Activated naive CD4-positive, alpha-beta T cell treated with anti-CD3 and anti-CD28 coated beads for 36 hours (primary cell): ENCODE measurements at places on chromosomes 4 and X. TPM values are rescaled to one million over a fixed set of nuclear protein-coding genes. Genes with fewer than 3 reads are reported as not detected.

GRCh38 chr4:41102414-41103092, 111.8 kb downstream of the APBB2 start:
- H3K27ac ChIP-seq: no peak overlapping the region
- no peak for DNase-seq
- H3K27me3 ChIP-seq: peaks cover 4% of the 10 kb centered on the region
- H3K4me1 ChIP-seq: no peaks in the 10 kb centered on the region
- no peaks in the 10 kb centered on the region for H3K36me3 ChIP-seq
- H3K4me3 ChIP-seq: no peak overlapping the region

DNA sequence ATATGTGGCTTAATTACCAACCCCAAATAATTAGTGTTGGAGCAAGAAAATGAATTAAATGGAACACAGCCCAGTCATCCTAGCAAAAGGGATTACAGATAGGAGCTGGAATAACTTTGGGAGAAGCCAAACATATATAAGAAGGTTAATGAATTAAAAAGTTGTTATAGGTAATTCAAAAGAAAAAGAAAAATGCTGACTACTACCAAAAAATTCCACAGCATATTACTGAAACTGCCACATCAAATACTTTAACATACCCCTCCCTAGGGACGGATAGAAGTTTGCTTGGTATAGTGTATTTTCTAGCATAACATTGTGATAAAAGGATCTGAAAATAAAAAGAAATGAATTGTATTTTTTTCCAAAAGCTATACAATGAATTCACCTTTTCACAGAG, 99.5 kb downstream of the ENOX2 start:
- no peaks in the 10 kb centered on the region for H3K27me3 ChIP-seq
- no peak for DNase-seq
- no peaks in the 10 kb centered on the region for H3K36me3 ChIP-seq
- H3K27ac ChIP-seq: no peak overlapping the region
- H3K4me1 ChIP-seq: no peaks in the 10 kb centered on the region

DNA sequence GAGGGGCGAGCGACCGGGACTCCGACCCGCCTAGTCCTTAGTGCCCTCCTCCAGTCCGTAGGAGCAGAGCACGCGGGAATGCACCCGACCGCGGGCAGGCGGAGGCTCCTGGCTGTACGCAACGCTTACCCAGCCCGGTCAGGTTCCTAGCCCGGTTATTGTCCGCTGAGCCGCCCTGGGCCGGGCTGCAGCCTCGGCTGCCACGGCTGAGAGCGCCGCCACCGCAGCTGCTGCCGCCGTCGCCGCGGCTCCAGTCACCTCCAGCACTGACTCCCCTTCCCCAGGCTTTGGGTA, at the start of gene AMER1:
TSS of gene AMER1 (minus strand) at position 268 of the 294 bp plus-strand sequence. CDS start 12,422 bp downstream, outside the sequence.
- H3K4me1 ChIP-seq: peaks cover 10% of the 10 kb centered on the region
- no peaks in the 10 kb centered on the region for H3K36me3 ChIP-seq
- H3K27ac ChIP-seq: peak within 1 kb of the TSS; percentile 91
- DNase-seq: no peak
- H3K4me3 ChIP-seq: peak within 1 kb of the TSS; percentile 79

The SUPT20HL1 gene
- not detected for total RNA-seq

The SLC26A1 gene
- not detected for total RNA-seq

The CNKSR2 gene
- total RNA-seq: 6.6 TPM
